ENCODE measurements at places on chromosomes 1 and 21.

GRCh38 chr1:215523906-215524305 lies 43.2 kb upstream of the KCTD3 start:
- no peak for DNase-seq

DNA sequence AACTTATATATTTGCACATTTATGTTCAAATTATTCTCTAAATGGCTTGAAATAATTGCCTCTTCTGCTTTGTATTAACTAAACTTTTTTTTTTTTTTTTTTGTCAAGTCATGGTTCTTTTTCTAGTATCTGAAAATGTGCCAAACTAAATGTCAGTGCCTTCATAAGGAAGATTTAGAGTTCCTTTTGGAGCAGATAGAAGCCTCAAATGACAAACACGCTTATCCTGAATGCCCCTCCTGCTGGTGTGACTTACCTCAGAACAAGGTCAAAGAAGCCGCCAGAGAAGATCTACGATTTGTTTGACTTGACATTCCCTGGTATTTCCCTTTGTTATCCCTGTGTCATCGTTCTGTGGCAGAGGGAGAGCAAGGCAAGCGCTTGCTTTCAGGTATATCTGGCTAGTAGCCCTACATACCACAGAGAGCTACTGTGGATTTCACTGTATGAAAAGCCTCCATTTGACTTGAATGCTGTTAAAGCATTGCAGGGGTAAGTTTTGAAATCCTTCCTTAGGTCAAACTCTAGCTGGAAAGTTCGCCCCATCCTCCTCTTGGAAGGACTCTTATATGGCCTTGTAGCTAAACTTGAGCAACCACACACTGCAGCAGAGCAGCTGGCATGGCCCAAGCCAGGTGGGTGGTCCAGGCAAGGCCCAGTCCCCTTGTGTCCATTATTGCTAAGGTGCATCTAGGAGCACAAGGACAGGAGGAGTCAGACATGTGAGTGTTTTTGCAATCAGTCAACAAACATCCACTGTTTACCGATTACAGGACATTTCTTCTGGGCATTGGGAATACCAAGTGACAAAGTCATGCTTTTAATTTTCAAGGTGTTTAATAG lies 285.4 kb upstream of the USP25 start:
- no peak for DNase-seq

GRCh38 chr1:63790989-63791388 lies 17.2 kb downstream of the ROR1 start:
- no peak for DNase-seq

GRCh38 chr1:58076258-58076657 lies 470.3 kb downstream of the OMA1 start:
- DNase-seq, result no peak

DNA sequence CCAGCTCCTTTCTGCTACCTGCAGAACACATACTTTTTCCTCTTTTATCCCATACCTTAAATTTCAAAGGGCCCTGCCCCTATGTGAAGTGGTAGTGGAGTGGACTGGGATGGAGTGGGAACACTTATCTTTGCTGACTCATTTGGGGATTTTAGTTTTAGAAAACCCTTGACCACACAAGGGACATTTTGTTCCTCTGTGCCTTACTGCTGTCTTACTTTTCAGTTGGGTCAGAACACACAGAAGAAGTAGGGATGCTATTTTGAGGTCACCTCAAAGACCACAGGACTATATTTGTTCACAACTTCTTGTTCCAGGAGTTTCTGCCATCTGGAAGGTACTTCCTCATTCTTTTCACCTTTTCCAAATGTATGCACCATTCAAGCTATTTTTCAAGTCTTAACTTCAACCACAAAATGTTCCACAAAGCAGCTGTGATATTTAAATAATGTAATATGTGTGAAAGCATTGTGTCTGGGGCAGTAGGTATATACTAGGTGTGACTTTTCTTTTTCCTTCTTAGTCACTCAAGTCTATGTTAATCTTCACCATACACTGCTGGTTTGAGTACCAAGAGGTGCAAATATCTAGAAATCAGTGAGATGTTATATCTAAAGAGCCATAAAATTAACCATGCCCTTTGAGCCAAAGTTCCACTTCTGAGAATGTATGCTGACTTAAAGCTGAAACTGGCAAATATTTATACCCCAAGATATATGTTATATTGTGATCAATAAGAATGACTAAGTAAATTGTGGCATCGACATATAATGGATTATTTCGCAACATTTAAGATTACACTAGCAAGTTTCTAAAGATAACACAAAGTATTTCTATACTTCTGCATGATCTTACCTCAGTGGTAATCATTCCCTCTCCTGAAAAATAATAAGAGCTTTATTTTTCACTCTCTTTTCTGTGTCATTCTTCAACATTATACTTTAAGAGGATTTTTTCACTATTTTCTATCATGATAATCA lies 308.5 kb downstream of the MRPL39 start:
- DNase-seq, result peak; percentile 38

- DNase-seq, result no peak
These were observed 68.7 kb upstream of the KLHDC7A start for GRCh38 chr1:18411820-18412641.

GRCh38 chr1:56573311-56573710 lies 6.1 kb downstream of the PLPP3 start:
- DNase-seq, result no peak

GRCh38 chr1:96772972-96773371 lies 51.4 kb downstream of the PTBP2 start:
- DNase-seq, result no peak

- DNase-seq, result no peak
These were observed 8.9 kb upstream of the A3GALT2 start for GRCh38 chr1:33329600-33330305.

DNA sequence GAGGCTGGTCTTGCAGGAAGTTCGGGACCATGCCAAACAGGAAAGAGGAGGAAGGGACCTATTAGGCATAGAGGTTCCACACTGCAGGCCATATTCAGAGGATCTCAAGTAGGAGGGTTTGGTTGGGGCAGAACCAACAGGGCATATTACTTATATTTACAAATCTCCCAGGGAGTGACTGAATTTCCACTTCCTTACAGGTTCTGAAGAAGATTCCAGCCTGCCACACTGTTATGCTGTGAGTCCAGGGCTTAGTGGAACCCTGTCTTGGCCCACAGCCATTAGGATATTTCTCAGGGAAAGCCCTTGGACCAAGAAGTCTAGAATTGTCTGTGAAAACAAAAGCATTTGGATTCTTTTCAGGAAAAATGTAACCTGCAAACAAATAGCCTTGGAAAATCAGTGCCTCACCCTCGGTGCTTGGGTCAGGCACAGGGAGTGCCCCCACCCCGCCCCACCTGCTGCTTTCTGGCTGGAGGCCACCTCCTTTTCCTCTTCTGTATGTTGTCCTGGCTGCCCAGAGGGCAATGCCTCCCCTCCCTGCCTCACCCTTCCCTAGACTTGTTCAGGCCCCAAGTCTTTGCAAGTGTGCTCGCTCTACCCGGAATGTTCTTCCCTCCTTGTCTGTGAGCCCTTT lies 41.0 kb upstream of the JUN start:
- no peak for DNase-seq

GRCh38 chr1:30919025-30919881 lies 10.7 kb upstream of the SDC3 start:
- DNase-seq, result no peak

DNA sequence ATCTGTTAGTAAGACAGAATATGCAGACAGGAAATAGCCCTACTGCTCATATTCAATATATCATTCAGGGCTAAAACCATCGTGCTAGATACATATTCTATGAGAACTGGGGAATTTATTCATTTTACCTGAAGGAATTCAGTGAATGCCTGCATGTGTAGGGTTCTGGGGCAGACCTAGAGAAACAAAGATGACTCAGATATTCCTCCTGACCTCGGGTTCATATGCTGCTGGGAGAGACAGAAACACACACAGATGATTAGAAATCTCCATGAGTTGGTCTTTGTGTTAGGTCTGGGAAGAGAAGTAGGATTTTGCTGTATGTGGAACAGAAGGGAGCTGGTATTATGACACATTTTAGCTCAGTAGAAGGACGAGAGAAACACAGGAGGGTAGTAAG lies 176.5 kb upstream of the ST6GALNAC5 start:
- DNase-seq, result no peak

DNA sequence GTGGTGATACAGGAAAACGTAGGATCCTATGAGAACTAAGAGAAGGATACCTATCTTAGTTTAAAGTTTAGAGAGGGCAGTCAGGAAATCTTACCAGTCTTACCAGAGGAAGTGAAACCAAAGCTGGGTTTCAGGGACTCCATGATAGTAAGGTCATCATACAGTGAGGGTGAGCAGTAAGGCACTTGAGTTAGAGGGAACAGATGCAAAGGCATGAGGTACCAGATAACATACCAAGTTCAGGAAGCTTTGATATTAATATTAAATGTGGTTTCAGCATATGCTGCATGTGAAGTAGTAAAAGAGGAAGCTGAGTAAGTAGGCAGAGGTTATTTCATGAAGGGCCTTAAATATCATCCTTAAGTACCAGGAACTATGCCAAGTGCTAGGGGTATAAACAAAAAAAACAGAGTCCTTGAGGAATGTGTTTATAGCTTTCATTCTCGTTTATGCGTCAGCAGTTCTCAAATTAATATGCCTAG lies 16.9 kb downstream of the ATG4C start:
- peak; percentile 67 for DNase-seq

GRCh38 chr1:9174243-9174642 lies 45.3 kb upstream of the GPR157 start:
- DNase-seq, result no peak

- DNase-seq, result no peak
These were observed 83.5 kb downstream of the MAN1C1 start for GRCh38 chr1:25700144-25700523.

GRCh38 chr1:116910379-116911187 lies 867 bp downstream of the PTGFRN start:
- no peak for DNase-seq

- peak; percentile 83 for DNase-seq
These were observed 948 bp downstream of the SEMA4A start for GRCh38 chr1:156154317-156154749.

GRCh38 chr1:30014031-30014430 lies 709.4 kb downstream of the MATN1 start:
- DNase-seq, result no peak

DNA sequence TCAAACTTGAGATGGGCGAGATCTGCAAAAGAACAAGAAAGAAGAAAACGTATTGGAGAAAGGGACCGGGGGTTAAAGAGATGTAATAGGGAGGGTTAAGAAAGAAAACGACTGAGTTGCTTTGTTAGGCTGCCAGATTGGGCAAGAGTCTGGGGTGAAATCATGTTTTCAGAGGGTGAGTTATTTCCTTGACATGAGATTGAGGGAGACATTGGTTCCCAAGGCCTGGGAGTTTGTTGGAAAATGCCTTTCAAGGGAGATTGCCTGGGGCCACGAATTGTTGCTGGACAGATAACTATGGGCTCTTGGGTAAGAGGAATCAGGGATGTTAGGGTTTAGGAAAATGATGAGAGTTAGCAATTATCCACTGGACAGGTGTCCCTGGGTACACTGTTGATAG lies 776 bp upstream of the CADM3 start:
- DNase-seq, result no peak

All from stimulated activated naive B cell treated with anti-CD40 and anti-IgM and Interleukin-4, amounts not matched to agents 10 μg/mL and 1 μg/mL and 100 μg/mL, for 72 hours (primary cell).